ENCODE measurements at places on chromosomes 13 and 19. TPM values are rescaled to one million over a fixed set of nuclear protein-coding genes. Genes with fewer than 3 reads are reported as not detected.

DNA sequence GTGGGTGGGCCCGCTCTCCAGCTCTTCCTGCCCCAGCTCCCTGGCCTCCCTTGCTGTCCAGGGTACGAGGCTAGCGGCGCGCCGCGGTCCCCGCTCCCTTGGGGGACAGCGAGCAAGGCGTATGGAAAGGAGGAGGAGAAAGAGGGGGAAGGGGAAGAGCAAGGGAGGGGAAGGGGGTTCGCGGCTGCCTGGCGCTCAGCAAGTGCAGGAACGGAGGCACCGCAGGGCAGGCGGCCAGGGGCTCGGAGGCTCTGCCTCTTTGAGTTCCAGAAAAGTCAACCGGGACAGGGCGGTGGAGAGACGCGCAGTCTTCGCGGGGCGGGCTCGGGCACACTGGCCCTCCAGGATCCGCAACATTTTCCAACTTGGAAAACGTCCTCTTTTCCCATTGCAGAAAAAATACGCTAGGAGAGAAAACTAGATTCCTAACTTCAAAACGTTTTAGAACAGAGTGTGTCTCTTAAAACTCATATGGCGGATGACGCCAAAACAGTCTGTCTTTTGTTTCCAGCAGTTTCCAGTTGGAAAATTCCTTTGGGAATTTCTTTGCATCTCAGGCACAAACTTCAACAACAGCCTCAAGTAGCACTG is 23.1 kb upstream of the TNFRSF19 start:
- no peak for DNase-seq

KIR2DL1 gene
- total RNA-seq, result not detected

LGI4 gene
- total RNA-seq, result not detected

- DNase-seq, result no peak
These were observed 61.5 kb downstream of the DOCK9 start for GRCh38 chr13:98916403-98916802.

MIR17HG gene
- total RNA-seq, result 9.0 TPM

DNA sequence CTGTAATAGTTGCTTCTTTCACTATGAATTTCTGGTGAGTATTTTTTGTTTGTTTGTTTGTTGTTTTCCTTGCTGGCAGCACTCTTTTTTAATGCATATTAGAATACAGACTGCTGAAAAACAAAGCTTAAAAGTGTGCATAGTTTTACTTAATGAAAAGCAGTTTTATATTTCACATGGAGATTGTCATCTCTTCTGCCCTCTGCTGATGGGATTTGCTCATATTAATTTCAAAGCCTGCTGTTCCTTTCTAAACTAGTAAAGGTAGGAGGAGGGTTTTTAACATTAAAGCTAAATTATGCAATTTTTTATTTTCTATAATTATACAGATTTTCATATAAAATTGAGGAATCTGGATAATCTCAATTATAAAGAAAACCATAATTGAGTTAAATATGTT is 692.6 kb upstream of the SLITRK1 start:
- DNase-seq, result no peak

GRCh38 chr19:13790354-13790753 is 4.9 kb upstream of the ZSWIM4 start:
- DNase-seq, result no peak

RAB20 gene
- total RNA-seq, result 4.4 TPM

DNA sequence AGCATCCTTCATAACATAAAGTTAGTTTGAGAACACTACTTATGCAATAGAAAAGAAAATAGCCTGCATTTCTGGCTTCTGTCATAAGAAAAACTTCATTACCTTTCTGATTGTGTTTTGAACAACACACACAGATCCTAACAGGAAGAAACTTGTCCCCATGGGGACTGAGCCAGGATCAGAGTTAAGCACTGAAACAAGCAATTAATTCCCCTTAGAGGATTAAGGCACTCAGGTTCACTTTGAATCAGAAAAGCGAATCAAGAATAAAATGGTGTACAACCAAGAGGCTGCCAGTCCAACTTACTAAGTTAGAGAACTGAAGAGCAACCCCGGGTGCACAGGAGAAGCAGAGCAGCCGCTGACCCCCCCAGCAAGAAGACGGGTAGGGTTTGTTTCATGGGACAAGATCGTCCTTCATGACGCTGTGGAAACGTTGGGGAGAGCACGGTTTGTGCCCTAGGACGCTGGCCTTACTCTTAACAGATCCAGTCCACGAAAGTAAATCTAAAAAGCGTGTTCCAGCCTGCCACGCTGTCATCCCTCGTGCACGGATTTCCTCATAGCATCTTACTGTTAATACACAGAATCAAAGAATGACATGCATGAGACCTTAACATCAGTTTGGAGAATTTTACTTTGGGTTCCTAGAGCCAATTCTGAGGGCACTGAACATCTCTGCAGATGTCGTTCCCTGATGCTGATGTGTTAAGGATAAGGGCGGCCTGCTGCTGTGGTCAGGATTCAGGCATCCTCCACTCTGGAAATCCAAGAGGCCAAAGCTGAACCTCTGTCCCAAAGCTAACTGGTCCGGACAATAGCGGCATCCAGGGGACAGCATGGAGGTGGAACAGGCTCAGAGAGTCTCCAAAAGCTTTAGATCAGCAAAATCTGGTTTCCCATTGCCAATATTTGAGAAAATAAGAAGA is 46.4 kb downstream of the GGACT start:
- DNase-seq, result peak; percentile 68
